ENCODE measurements at places on chromosomes 1 and 21.

- DNase-seq, result no peak
Measured at GRCh38 chr1:178020968-178021640, 51.2 kb upstream of the SEC16B start.

DNA sequence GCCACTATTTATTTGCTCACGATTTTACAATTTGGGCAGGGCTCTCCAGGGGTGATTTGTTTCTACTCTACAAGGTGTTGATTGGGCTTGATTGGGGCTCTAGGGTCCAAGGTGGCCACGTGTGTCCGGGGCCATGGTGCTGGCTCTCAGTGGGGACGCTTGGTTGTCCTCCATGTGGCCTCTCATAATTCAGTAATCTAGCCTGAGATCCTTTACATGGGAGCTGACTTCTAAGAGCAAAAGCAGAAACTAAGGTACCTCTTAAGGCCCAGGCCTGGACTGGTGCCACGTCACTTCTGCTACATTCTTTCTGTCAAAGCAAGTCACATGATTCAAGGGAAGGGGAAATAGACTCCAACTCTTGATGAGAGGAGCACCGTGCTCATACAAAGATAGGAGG is 8.1 kb upstream of the PSRC1 start:
- no peak for DNase-seq

GRCh38 chr1:65114322-65114721 is 33.7 kb upstream of the AK4 start:
- DNase-seq, result no peak

DNA sequence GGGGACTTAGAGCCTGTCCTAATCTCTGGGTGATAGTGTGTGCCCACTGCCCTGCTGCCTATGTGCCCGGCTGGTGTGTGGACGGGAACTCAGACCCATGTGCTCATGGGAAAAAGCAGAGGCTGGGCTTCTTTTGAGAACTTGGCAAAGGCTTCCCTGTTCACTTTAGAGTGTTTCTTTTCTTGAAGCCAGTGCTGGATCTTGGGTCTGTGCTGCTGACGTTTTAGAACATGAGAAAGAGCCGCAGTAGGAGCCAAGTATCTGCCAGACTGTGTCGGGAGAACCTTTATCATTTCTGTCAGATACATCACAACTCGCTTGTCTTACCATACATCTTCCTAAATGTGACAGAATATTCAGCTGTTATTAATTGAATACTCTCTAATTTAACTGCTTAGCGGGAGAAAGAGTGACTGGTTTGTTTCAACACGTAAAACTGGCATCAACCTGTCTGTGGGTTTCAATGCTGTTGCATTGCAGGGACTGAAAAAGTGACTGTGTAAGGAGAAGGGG is 195.2 kb downstream of the PBX1 start:
- no peak for DNase-seq

DNA sequence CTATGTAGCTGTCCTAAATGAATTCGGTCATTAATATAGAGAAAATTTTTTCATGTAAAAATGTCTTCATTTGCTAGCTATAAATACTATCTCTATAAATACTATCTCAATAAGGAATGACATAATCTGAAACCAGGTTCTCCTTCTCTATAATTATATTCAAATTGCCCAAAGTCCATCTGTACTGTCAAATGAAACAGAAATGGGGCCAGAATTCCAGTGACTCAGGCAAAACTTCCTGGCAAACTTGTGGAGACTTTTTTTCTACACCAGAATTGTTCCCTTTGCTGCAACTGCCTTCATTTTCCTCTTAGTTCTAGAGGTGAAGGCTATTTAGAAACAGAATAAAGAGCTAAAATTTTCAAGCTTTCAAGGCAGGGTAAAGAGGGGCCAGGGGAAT is 152.5 kb downstream of the KCNH1 start:
- no peak for DNase-seq

GRCh38 chr21:43686811-43687565 is 27.6 kb downstream of the RRP1B start:
- DNase-seq, result no peak

DNA sequence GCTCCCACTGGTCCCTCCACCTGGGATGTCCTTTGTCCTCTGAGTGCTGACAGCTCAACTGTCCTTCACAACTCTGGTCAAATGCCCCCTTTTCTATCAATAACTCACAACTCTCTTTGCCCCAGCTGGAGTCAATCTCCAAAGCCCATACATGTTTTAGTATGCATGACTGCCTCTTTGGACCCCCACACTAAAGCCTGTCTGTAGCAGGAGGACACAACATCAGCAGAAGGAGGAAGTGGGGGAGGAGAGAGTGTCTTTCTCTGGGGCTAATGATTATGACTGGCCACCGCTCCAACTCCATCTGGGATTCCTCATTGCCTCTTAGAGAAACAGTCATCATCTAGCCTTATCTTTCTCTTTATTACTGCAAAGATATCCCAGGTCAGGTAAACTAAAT is 186.6 kb upstream of the FGGY start:
- DNase-seq, result no peak

DNA sequence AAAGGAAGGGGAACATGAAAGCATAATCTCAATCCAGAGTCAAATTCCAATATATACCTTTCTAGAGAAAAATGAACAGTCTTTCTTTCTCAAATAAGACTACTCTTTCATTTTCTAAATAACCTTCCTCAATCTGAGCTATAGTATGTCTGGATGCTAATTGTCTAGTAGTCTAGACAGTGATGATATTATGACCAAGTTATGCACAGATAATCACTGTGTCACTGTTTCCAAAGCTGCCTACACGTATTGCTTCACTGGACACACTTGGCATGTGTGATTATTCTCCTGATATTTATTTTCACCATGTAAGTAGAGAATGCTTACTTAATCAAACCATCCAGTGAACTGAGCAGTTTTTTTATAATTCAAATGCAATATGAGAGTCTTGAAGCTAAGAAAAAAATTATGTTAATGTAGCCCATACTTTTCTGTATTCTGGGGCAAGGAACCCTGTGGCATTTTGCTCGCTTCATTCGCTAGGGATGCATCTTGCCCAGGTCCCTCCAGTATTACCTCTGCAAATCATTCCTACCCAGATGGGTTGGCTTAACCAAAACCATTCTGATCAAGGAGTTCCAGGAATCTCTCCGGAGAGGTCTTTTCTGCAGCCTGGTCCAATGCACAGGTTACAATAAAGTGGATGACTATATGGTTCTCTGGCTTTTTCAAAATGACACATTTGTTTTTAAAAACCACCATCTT is 303.1 kb upstream of the RUNX1 start:
- no peak for DNase-seq

DNA sequence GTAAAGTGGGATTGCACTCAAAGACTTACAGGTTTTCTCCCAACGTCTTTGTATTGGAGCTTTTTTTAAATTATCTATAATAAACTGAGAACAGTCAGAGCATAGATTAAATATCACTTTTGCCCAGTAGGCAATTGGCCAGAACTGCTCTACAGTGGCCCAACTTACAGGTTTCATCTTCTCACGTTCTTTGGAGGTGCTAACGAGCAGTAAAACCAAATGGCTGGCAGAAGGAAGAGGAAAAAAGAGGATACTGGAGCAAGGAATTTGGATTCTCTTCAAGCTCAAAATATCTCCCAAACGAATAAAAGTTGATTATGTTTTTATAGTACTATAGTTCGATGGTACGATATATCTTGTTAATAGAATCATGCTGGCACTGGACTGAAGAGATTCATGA is 201.1 kb downstream of the ROR1 start:
- no peak for DNase-seq

DNA sequence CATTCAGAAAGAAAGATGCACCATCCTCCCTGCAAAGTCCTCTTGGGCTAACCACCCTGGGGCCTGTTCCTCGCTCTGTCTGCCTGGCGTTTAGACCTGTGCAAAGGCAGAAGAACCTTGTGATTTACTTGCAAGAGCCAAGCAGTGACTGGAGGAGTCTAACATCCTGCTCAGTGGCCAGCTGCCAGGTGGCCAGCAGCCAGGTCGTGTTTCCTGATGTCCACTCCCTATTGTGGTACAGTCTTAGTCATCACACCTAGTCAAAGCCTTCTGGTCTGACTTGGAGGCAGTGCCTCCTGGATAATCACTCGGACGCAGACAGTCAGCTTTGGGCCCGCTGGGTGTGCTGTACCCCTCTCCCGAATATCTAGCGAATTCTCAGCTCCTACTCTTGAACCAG is 118.1 kb downstream of the PGBD5 start:
- no peak for DNase-seq

DNA sequence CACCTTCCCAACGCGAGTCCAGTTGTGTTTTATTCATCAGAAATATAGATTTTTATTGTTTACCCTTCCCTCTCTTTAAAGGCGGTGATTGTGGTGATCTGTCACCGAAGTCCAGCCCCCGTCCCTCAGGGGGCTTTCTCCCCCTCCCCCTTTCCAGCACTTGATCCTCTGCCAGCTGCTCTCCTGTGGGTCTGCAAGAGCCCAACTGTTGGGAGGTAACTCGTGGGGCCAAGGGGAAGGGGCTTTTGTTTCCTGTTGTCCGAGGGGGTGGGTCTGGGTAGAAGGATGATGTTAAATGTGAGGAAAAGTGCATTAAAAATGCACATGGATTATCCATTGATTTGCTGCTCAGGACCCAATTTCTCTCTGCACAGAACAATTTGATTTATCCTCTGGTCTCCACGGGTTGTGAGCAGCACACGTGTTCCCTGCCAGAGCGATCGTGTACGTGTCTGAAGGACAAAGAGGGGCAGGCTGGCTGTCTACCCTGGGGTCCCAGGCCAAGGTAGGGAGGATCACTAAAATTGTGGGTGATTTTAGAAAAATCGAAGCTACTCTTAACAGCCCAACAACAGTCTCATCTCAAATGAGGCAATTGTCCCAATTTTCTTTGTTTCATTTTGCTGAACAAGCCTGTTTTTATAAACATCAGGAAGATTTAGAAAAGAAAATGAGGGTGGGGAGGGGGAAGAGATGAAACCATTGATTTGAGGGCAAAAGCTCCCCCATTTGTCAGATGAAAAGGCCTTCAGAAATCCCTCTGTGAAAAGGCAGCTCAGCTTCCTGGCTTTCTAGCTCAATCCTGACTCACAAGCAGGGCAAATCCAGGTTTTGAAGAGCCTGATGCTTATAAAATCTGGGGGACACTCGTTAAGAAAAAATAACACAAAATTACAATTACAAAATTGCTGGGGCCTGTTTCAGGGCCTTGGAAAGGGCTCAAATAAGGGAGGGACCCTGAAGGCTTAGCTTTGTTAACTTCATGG is 176.2 kb downstream of the RHOU start:
- no peak for DNase-seq

GRCh38 chr1:101075926-101076325 is 50.3 kb upstream of the DPH5 start:
- DNase-seq, result no peak

DNA sequence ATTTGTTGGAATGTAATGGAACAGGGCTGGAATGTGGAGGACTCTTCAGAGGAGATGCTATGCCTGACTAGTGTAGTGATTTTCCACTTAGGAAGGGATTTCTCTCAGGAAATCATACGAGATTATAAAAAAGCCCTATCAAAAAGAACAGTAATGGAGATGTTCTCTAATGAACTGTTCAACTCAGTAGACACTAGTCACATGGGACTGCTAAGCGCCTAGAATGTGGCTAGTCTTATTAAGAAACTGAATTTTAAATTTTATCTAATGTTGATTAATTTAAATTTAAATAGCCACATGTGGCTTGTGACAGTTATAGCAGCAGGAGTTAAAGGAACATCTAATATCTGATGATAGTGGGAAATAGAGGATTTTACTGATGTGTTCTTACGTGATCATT is 94.0 kb downstream of the SLC35F3 start:
- no peak for DNase-seq

DNA sequence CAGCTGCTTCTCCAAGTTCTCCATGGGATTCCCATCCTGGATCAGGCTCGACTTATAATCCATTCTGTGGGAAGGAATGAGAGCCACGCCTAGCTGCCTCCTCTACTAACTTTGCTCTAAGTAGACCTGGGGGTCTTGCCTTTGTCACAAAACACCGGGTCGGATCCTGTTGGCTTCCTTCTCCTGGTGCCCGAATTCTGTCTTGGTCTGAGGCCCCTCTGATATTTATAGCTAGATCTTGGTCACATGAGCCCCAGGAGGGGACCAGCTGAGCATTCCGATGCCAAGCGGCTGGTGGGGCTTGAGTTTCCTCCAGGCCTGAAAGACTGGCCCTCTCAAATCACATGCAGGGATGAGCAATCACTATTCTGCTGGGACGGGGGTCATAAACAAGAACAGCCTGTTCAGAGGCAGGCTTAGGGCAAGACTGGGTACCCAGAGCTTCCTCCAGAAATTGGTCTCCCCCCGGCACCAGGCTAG is at the start of gene TRIM63:
TRIM63 (minus strand) TSS at position 199 of the 480 bp plus-strand sequence; CDS start at position 63, 136 bp downstream.
- no peak for DNase-seq

GRCh38 chr1:226690460-226690982 is 48.6 kb downstream of the ITPKB start:
- no peak for DNase-seq

DNA sequence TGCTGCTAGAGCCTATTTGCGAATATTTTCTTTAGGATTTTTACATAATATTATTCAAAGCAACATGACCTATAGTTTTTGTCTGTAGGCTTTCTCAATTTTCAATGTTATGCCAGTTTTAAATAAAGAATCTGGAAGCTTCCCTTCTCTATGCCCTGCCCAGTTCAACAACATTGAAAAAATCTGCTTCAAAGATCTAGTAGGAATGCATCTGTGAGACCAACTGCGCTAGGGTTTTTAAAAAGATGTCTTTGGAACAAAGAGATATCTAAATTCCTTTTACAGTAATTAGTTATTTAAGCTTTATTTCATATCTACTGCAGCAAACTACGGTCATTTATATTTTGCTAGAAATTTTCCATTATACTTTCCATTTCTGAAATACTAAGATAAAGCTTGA is 25.7 kb downstream of the HEATR1 start:
- no peak for DNase-seq

GRCh38 chr1:29258976-29259801 is 22.9 kb downstream of the PTPRU start:
- no peak for DNase-seq

- no peak for DNase-seq
Measured at GRCh38 chr1:150548632-150549495, at the start of gene ADAMTSL4. Gene ADAMTSL4 (plus strand): TSS chr1:150549408. CDS start chr1:150552289, 2,881 bp downstream.

DNA sequence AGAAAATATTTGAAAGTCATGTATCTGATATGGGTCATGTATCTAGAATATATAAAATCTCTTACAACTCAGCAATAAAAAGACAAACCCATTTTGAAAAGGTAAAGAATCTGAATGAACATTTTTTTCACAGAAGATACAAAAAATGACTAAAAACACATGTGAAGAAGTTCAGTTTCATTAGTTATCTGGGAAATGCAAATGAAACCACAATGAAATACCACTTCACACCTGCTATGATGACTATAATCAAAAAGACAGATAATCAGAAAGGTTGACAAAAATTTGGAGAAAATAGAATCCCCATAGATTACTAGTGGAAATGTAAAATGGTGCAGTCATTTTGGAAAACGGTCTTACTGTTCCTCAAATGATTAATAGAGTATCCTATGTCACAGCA is 631.0 kb downstream of the MRPL39 start:
- no peak for DNase-seq

- no peak for DNase-seq
Measured at GRCh38 chr1:76230842-76231281, 156.3 kb downstream of the ST6GALNAC3 start.
